NCI-H774 (cell line): ENCODE measurements at places on chromosomes 12 and 14.
A peak's percentile ranks its signal among the peaks of the same experiment; 100 is the strongest.

GRCh38 chr12:121791671-121792551 is 1.6 kb downstream of the RHOF start:
- no peak for DNase-seq

GRCh38 chr12:26510354-26510674 is 314.9 kb downstream of the SSPN start:
- peak; percentile 55 for DNase-seq

DNA sequence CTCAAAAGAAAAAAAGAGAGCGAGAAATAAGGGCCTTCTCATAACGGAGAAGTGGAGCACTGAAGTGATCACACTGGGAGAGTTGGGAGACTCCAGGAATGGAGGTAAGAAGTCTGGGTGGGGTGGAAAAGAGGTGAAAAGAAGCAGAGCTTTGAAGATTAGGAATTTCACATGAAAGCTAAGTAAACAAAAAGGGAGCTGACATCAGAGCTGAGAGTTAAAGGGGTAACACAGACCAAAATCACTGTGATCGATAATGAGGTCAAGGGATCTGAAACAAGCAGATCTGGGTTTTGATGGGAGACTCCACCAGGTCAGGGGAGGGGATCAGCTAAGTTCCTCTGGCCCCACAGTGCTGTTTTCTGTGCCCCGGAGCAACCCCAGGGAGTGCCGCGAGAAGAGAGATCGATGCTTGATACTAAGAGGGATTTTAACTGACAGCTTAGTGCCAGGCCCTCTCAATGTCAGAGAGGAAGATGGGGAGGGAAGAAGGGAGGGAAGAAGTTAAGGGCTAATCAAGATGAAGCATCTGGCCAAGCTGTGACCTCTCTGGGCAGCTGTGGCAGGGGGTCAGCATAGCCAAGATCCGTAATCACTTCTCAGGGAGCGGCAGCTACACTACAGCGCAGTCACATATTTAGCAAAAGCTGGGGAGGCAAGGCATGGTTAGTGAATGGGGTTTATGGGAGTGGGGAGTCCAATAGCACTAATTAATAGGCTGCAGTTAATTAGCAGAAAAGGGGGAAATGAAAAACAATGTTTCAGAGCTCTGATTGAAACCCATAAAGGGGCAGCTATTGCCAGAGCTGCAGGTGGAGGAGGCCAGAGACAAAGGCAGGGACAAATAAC is 8.0 kb downstream of the AQP6 start:
- DNase-seq, result no peak

DNA sequence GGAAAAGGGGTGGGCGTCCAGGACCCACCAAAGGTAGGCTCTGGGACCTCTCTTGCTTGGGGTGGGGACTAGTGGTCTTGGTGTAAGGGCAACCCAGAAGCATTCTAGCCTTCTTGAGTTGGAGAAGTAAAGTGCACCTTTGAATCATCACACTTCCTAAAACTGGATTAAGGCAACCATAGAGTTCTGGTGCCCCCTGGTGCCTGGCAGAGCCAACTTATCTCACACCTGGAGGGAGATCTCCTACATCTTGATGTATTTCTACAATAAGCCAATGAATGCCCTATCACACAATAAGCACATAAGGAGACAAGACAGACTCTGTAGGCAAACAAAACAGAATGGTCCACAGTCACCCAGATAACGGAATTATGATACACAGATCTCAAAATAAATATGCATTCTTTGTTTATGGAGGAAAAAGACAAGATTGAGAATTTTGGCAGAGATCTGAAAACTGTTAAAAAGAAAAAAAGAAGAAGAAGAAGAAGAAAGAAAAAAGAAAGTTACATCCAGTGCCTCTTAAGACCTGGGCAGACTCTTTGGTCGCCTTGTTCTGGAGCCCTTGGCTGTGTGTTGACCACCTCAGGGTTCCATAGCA is 95.9 kb upstream of the PPP2R5C start:
- DNase-seq, result no peak

DNA sequence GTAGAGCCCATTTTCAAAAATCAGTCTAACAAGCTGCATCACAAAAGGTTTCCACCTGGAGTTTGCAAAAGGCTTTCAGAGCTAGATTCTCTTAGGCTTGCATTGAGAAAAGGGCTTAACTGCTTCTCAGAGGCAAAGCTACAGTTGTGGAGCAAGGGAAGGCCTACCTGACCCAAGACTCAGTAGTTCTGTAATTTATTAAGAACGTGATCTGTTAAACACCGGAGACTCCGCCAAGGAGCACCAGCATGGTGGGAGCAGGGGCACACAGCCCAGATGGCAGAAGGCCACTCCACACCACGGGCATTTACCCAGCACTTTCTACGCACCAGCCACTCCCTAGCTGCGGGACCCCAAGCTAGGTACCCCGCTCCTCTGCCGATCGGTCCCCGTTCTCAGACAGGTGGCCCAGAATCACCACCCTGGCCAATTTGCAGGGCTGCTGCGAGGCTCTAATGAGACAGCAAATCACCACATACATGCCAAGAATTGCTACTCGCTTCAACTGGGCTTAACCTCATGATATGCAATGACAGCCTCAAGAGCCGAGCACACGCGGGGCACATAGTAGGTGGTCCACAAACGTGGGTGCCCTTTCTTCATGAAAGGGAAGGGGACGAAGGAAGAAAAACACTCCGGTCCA is 1.5 kb downstream of the ITPK1 start:
- DNase-seq, result no peak

- DNase-seq, result no peak
Measured at GRCh38 chr12:3333583-3333982, 157.4 kb upstream of the PRMT8 start.

DNA sequence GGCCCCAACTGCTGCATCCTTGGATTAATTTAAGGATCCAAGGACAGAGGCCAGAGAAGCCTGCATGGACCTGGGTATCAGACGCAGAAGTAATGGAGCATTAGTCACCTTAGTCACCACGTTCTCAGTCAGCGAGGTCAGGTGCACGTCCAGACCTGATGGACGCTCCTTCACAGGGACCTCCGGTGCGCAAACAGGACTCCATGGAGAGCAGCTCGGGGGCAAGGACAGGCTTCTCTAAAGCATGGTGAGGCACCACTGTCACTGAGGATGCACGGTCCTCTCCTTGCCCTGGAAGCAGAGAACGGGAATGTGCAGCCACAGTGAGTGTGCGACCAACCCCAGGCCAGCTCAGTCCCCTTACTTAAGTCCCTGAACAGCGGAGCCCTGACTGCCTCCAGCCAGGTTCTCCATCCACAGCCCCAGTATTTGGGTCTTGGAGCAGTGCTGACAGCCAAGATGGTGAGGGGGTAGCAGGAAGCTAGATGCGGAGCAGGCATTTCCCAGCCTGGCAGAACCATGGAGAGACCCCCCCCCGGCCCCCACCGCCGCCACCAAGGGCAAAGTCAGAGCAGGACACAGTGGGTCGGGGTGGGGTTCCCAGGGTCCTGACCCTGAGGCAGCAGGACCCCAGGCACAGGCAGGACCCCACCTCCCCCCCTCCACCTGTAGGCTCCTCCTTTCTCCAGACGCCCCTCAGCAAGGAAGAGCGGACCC is 253.4 kb upstream of the SFSWAP start:
- DNase-seq, result no peak

GRCh38 chr12:112303004-112303403 is 79.2 kb downstream of the HECTD4 start:
- DNase-seq, result no peak

DNA sequence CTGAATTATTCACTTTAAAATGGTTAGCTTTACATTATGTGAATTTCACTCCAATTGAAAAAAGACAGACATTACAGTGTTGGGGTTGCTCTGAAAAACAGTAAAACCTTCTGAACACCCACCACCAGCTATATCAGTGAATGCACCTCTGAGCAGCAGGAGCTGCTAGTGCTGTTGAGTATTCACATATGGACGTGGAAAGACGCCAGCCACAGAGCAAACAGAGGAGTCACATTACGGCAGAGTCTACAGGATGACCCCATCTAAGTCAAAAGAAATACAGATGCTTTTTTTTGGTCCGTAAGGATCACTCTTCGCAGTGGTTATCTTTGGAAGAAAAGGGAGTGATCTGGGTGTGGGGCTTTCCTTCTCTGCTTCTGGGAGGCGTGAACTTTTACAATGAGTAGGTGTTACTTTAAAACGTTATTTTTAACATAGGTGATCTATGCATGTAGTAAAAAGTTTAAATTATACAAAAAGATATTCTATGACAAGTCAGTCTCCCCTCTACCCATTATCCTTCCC is 4.5 kb downstream of the HVCN1 start:
- no peak for DNase-seq

DNA sequence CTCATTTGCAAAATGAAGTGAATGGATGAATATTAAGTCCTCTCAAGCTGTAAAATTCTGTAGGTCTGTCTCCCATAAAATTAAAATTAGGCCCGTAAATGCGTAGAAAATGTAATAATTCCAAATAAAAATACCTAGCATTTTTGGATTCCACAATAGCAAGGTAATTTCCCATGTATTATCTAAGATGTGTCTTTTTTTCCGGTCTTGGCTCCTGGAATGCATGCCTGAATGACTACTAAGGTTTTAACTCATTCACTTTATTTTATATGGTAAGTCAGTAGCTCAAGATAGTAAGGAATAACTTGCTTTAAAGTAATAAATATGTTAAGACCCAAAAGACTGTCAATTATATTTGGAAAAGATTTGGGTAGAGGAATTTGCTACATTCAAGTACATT is 11.1 kb downstream of the TXNRD1 start:
- DNase-seq, result no peak

DNA sequence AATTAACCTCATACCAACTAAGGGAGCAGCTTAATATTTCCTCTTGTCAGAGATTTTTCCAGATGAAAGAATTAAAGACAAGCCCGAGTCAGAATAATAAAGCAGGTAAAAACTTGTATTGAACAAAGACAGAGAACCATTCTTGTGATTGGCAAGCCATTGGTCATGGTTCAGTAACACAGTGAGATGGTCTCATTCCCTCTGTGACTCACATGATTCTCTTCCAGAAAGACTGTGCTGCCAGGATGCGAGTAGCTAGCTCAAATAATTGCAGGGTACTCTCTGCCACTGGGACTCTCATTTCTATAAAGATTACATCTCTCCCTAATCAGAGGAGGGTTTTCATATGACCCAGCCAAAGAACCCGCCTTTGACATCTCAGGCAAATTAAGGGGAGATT is 179.4 kb downstream of the PHLDA1 start:
- DNase-seq, result no peak

DNA sequence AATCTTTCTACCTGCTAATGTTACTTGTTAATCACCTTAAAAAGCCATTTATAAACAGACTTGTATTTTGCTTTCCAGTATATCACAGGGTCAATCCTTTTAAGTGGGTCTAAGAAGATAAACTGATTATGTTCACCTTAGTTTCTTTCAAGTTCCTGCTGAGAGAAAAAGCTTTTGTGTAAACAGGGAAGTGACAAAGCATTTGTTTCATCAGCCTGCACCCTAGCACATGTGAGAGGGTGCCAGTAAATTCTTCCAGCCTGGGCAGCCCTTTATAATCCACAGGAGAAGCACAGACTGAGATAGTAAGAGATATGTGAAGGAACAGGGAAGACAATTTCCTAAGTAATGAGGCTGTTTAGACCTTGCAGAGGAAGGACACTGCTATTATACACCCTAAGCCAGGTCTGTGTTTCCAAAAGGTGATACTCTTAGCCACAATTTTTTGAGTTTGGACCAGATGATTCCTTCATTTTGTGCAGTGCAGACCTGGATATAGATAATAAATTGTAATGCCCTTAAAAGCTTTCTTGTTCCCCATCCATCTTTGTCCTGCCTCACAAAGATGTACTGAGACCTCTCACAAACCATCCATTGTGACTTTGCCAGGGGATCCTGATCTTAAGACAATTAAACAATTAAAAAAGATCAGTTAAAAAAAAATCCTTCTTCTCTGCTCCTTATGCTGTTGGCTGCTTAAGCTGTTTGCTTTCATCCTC is 150.7 kb downstream of the KTN1 start:
- DNase-seq, result no peak

- DNase-seq, result no peak
Measured at GRCh38 chr14:102930138-102930752, 7.8 kb downstream of the AMN start.

GRCh38 chr14:80504781-80505180 is 293.5 kb upstream of the DIO2 start:
- DNase-seq, result no peak

GRCh38 chr12:13275241-13276085 is 78.9 kb downstream of the EMP1 start:
- no peak for DNase-seq

DNA sequence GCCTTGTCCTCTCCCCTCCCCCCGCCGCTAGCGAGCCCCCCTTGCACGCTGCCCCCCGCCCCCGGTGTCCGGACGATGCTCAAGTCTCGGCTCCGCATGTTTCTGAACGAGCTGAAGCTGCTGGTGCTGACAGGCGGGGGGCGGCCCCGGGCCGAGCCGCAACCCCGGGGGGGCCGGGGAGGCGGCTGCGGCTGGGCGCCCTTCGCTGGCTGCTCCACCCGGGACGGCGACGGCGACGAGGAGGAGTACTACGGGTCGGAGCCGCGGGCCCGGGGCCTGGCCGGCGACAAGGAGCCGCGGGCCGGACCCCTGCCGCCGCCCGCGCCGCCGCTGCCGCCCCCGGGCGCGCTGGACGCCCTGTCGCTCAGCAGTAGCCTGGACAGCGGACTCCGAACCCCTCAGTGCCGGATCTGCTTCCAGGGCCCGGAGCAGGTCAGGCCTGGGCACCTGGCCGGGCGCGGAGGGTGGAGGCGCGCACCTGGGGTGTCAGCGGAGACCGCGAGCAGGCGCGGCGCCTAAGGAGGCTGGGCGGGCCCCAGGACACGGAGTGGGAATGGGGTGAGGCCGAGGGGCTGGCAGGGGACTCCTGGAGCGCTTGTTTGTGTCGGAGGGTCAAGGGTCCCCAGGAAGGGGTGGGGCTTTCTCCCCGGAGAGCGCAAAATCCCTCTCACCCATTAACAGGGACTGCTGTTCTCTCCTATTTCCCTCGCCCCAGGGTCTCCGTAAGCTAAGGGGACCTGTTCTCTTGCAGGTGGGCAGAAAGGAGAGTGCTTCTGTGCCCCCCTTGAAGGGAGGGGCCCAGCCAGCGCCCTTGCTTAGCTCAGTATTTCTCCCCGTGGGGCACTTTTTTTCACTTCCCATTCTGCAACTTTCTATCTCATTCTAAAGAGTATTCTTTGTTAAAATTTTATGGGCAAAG is 810 bp downstream of the MARCHF9 start:
- peak; percentile 30 for DNase-seq
